T-helper 2 cell (primary cell): ENCODE measurements at places on chromosomes 3 and 15.

GRCh38 chr3:84965141-84965540 lies 6.4 kb downstream of the CADM2 start:
- DNase-seq: no peak

DNA sequence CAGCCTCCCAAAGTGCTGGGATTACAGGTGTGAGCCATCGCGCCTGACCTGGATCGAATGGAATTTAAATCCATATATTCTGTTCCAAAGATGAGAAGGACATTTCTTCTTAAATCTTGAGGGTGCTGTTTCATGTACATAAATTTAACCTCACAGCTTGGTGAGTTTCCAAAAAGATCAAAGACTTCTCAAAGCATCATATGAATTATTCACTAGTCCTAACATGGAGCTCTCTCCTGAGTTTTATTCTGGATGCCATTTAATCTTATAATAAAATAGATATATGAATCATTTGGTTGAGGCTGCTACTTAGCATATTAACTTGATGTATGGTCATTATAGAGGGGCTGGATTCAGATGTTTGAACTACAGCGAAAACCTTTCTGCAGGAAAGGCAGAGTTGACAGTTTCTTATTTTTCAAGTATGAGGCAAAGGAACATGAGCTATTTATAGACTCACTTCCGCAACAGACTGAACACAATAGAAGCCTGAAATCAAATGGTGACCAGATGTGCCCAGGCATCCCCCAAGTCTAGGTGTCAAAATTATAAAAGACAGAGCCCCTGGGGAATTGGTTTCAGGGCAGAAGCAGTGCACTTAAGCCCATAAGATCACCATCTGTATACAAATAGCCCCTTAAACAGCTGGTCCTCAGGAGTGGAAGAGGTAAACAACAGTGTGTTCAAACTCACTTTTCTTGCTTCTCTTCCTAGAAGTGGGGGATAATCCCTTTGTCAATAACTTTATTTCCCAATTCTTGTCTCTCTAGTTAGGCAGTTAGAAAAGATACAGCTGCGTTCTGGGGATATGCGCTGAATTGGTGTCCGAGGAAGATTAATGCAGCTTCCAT lies 29.7 kb downstream of the STARD9 start:
- no peak for DNase-seq

DNA sequence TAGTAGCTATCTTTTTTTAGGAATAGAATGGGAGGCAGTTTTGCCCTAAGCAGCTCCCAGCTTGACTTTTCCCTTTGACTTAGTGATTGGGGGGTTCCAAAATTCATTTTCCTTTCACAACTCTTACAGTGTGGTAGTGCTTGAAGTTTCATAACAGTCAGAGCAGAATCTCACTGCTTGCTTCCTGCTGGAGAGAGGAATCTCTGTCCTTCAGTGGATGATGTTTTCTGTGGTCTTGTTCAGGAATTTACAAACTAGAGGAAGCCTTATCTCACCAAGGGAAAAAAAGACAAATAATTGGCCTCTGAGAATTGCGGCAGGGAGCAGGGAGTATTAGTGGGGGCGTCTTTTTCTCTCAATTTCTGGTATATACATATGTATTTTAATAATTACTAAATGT lies 326.6 kb upstream of the C2CD4B start:
- DNase-seq: no peak

GRCh38 chr3:13878281-13879101 lies 1.4 kb downstream of the WNT7A start:
- no peak for DNase-seq

DNA sequence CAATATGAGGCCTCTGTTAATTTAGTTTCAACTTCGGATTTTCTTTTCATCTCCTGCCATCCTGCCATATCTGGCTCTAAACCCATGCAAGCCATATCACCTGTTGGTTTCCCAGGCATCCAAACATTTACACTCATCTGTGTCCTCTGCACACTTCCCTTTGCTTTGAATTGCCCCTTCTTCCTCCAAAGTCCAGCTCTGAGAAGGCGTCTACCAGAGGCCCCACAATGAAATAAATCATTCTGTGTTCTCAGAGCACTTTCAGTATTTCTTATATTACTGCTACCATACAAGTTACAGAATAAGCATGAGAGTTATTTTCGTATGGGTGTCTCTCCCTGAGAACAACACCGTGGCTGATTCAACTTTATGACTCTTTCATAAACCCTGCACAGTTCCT lies 12.9 kb upstream of the ABHD17C start:
- no peak for DNase-seq

GRCh38 chr3:44942202-44942921 lies 33.6 kb downstream of the ZDHHC3 start:
- no peak for DNase-seq

GRCh38 chr15:101808201-101808600 lies 3.8 kb upstream of the OR4F15 start:
- DNase-seq: no peak

DNA sequence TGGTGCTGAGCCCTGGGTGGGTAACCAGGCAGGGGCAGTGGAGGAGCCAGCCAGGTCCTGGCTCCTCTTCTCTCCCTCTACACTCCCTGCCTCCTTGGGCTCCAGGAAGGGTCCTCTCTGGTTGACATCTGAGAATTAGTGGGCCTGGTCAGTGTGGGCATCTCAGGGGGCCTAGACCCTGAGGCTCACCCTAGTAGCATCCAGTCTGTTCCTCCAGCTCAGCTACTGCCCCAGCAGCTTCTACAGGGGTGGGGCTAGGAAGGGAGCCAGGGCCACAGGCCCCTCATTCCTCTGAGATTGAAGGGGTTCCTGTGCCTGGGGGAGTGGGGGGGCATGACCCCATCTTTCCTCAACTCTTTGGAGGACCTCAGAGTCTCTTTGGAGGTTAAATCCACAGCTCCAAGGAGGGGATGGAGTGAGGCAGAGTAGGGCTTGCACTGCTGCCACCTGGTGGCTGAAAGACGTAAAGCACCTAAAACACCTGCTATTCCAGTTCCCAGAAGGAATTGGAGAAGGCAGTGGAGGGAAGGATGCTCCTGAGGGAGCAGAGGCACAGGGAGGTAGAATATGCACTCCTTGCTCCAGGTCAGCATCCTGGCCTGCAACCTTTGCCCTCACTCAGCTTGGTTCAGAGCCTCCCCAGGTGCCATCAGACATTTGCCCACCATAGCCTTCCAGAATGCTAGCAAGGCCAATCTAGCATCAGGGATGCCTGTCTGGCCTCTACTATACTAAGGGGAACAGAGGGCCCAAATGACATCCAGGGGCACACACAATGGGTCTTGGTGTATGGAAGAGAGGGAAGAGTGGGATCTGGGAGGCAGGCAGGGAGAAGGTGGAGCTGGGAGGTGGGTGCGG lies 25.1 kb downstream of the C3orf18 start:
- peak; percentile 32 for DNase-seq

GRCh38 chr3:124783696-124784095 lies 53.4 kb downstream of the UMPS start:
- no peak for DNase-seq

GRCh38 chr3:161508852-161509477 lies 12.4 kb downstream of the OTOL1 start:
- no peak for DNase-seq

DNA sequence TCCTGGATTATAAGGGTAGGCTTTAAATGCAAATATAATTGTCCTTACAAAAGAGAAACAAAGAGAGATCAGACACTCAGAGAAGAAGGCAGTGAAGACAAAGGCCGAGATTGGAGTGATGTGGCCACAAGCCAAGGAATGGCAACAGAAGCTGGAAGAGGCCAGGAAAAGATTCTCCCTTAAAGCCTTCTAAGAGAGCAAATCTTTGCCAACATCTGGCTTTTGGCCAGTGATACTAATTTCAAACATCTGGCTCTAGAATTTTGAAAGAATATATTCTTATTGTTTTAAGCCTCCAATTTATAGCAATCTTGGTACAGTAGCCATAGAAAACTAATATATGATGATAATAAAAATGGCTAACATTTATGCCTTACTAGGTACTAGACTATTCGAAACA lies 615.8 kb upstream of the ZNF385D start:
- no peak for DNase-seq

DNA sequence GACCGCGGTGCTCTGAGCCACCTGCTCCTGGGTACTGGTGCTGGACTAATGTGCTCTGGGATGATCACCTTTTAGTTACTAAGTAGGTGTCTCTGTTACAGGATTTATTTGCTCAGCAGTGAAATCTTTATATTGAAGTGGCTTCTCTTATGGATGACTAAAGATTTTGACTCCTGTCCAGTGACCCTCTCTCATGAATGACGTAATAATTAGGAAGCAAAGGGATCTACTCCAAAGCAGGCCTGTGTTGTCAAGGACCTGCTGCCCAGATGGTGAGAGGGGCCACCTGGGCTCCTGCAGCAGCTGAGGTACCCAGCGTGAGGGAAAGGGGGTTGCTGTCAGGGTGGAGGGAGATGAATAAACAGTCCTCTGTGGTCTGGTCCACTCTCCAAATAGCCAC lies 263.6 kb downstream of the GABRG3 start:
- DNase-seq: no peak

GRCh38 chr15:79170256-79170664 lies 79.7 kb upstream of the RASGRF1 start:
- DNase-seq: no peak

DNA sequence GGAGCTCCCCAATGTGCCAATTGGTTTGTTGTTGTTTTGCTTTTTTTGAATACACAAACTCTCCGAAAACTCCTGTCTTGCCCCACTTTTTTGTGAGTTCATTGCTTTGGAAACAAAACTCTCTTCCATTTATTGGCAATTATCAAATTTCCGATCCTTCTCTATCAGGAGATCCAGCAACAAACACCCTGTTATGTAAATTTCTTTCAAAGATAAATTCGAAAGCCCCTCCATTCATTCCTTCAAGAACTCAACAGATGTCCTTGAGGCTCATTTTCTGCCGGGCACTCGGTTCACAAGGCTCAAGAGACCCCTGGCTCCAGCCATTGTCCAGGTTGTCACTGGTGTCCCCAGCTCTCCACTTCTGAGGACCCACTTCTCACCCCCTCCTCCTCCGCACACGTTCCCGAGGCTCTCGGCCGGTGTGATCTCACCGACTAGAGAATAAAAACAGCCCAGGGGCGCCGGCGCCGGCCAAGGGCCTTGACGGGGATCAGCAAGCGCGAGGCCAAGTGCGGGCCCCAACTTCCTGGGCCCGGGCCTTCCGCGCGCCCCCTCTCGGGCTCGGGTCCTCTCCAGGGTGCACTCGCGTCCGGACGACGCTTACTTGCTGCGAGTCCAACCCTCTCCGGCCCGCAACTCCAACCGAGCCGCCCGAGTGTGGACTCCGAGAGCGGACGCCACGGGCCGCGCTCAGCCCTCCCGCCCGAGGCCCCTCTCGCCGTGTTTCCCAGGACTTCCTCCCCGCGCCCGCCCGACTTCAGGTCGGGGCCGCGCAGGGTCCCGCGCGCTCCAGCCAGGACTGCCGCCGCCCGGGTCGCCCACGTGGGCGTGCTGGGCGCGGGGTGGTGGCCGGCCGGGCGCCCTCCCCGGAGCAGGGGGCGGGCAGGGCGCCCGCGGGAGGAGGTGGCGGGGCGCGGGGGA lies 533 bp upstream of the SMAD3 start:
- no peak for DNase-seq

- DNase-seq: no peak
Observed at GRCh38 chr3:192494174-192494573, 233.2 kb downstream of the FGF12 start.

DNA sequence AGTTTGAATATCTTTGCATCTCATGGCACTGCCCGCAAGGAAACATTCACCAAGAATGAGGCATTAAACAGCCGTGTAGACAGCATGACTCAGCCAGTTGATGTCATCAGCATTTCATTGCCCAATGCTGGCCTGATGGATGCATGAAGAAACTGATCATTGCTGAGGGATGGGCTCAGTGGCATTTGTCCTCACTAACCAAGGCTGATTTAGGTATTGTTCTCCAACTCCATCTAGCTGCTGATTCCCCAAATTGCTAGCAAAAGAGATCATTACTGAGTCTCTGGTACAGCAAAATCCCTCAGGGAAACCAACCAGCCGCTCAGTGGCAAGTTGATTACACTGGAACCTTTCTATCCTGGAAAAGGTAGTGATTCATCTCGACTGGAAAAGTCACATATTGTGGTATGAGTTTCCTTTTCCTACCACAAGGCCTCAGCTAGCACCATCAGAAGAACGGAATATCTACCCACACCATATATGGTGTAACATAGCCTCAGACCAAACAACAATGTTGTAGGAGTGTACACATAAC lies 186.5 kb upstream of the GAP43 start:
- no peak for DNase-seq

DNA sequence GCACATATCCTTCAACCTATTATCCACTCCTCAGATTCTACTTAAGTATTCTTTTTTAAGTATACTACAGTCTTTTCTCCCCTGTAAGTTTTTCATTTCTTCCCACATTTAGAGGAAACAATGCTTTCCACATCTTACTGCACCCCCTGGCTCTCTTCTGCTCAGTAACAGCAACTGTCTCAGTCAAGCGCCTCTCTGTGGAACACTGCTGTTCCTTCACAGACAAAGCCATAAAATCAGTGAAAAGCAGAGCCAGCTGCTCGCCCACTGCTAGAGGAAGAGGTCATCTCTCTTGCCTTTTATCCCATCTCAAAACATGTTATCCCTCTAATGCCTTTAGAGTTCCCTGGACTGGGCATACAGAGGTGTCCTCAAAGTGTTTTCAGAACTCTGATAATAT lies 24.8 kb downstream of the SERP1 start:
- DNase-seq: no peak

- no peak for DNase-seq
Observed at GRCh38 chr15:66098022-66098363, 155.6 kb downstream of the MEGF11 start.

DNA sequence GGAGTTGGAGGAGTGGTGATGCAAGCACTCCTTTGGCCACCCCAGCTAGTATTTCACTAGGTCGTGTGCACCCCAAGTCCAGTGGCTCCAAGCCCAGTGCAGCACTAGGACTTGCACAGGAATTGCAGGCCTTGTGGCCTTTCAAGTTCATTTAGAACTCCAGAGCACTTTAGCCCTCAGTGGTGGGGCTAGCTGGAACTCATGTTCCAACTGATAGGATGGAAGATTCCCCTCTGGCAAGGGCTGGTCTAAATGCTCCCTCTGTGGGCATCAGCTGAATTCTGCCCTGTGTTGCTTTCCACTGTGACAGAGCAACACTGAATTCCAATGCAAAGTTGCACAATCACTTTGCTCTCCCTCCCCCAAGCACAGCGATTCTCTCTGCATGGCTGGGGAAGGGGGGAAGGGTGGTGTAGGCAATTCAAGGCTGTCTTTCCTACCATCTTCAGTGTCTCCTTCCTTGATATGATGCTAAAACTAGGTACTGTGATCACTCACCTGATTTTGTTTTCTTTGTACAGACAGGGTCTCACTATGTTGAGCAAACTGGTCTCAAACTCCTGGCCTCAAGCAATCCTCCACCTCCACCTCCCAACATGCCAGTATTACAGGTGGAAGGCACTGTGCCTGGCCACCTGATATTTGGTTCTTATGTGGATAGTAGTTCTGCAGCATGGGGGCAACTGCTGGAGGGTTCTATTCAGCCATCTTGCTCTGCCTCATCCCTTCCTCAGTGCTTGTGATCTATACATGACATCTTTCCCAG lies 10.3 kb downstream of the USF3 start:
- DNase-seq: no peak

DNA sequence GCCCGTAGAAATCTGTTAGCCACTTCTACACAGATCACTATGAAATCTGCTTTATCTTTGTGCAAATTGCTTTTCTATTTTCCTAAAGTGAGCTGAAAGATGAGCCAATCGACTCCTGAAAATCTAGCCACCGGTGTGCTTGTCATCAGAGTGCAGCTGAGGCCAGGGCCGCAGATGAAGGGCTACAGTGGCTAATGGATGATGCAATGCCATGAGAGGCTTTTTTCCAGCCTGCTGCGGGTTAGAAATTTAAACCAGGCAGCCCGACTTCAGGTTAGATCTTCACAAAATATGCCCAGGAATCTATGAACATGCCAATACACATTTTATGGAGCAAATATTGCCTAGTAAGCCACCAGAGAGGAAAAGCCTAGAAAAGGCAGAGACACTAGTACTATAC lies 948.2 kb upstream of the CFAP20DC start:
- DNase-seq: no peak
